Activated naive CD8-positive, alpha-beta T cell treated with anti-CD3 and anti-CD28 coated beads for 36 hours (primary cell): ENCODE measurements at places on chromosomes 11 and 22.

GRCh38 chr22:32708830-32709229 is 92.7 kb upstream of the TIMP3 start:
- DNase-seq, result no peak

DNA sequence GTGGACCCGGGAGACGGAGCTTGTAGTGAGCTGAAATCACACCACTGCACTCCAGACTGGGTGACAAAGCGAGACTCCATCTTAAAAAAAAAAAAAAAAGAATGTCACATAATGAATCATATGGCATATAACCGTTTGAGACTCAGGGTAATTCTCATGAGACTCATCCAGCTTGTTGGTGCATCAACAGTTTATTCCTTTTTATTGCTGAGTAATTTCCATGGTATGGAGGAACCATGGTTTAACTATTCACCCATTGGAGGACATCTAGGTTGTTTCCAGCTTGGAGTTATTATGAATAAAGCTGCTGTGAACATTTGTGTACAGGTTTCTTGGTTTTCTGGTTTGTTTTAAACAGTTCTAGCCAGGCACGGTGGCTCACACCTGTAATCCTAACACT is 25.3 kb downstream of the PPARA start:
- DNase-seq, result no peak

DNA sequence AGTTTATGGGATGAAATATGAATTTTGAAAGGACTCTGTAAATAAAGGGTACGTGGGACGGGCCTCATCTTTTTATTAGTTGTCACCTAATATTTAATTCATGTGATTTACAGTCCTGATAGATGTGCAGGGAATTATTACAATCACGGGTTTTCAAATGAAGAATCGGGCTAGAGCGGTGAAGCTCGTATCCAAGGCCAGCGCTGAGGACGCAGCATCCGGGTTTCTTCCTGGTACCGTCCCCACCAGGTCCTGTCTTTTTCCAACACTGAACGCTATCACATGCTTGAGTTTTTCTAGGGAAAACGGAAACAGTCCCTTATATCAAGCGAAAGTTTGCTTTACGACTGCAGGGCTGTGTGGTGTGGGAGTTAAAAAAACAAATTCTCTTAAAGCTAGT is 787 bp downstream of the SMDT1 start:
- no peak for DNase-seq

GRCh38 chr11:68317147-68317785 is 4.9 kb downstream of the LRP5 start:
- no peak for DNase-seq

- peak; percentile 93 for DNase-seq
Measured at GRCh38 chr11:62709247-62710000, 1.9 kb downstream of the GNG3 start.

GRCh38 chr11:68214173-68215086 is 1.3 kb upstream of the KMT5B start:
- peak; percentile 30 for DNase-seq

DNA sequence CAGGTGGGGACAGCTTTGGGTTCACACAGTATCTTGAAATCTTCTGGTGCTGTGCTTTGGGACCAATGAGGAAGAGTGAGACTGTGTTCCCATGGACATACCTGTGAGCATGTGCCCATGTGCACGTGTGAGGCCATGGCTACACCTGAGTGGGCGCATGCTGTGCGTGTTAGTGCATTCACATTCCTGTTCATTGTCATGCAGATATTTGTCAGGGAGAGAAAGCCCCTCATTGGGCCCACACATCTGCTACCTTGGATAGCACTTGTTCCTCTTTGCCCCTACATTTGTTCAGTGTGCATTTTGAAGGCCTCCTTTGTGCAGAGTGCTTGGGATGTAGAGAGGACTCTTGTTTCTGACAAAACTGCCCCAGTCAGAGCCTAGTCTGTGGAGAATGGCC is 154.3 kb upstream of the E2F8 start:
- DNase-seq, result no peak

GRCh38 chr11:109490953-109491635 is 69.1 kb downstream of the C11orf87 start:
- DNase-seq, result no peak

GRCh38 chr22:34294476-34294875 is 374.2 kb upstream of the LARGE1 start:
- DNase-seq, result no peak

GRCh38 chr22:17872471-17872870 is 98.2 kb upstream of the BID start:
- DNase-seq, result no peak
